ENCODE measurements at places on chromosomes 7 and 10. TPM values are rescaled to one million over a fixed set of nuclear protein-coding genes. Genes with fewer than 3 reads are reported as not detected.
A peak's percentile ranks its signal among the peaks of the same experiment; 100 is the strongest.

DNA sequence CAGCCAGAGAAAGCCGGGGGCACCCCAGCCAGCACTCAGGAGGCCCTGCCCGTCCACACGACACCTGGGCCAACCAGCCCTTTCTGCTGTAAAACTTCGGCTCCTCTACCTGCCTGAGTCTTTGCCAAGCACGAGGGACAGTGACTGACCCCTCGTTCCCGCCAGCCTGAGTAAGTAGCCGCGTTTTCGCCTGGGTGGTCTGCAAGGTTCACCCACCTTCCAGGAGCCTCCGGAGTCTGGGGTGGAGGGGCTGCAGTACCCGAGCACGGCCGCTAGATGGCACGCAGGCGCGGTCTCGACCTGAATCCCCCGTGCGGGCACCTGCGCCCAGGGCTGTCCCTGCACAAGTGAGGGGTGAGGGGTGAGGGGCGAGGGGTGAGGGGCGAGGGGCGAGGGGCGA is 192.7 kb downstream of the PTPRN2 start:
- no peak overlapping the region for H3K27ac ChIP-seq
- peaks cover 12% of the 10 kb centered on the region for H3K27me3 ChIP-seq
- no peaks in the 10 kb centered on the region for H3K36me3 ChIP-seq
- H3K4me3 ChIP-seq: no peak overlapping the region

DNA sequence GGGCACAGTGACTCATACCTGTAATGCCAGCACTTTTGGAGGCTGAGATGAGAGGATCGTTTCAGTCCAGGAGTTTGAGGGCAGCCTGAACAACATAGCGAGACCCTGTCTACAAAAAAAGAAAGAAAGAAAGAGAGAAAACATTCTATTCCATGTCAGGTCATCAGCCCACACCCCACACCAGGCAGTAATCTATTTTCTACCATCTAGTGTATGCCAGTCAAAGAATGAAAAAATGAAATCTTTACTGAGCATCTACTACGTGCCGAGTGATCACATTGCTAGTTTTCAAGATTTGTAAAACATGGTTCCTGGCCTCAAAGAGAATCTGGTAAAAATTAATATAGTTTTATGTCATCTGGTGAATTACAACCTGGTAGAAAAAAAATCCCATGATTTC is 3.1 kb upstream of the EPHB4 start:
- H3K4me1 ChIP-seq: peaks cover 28% of the 10 kb centered on the region
- H3K27me3 ChIP-seq: peaks cover 44% of the 10 kb centered on the region
- H3K36me3 ChIP-seq: no peaks in the 10 kb centered on the region
- H3K4me3 ChIP-seq: no peak overlapping the region
- no peak for DNase-seq
- no peak overlapping the region for H3K27ac ChIP-seq

DNA sequence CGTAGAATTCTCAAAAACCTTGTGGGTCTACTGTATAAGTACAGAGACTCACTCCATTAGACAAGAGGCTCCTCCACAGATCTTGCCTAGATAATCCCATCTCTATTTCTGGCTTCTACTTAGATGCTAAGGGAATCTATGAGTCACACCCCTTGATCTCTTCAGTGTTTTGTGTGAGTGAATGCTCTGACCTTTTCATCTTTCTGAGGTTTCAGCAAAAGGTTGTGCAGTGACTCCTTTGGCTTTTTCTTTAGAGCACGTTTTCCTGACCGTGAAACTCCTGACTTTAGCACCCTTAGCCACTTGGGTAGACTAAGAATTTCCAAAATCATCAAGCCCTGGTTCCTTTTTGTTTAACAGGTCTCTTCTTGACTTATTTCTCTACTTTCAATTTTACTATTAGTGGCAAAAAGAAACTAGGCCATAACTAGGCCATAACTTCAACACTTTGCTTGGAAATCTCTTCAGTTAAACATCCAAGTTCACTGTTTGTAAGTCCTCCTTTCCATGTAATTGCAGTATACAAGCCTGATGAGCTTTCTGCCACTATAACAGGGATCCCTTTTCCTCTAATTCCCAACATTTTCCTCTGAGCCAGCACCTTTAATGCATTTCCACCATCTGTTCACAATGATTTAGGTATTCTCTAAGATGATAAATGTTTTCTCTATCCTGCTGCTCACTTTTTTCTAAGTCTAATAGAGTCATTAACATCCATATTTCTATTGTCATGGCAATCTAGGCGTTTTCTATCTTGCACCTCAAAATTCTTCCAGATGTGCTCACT is 19.4 kb downstream of the COPG2 start:
- DNase-seq: no peak
- H3K27ac ChIP-seq: no peak overlapping the region
- H3K27me3 ChIP-seq: no peaks in the 10 kb centered on the region
- no peaks in the 10 kb centered on the region for H3K4me1 ChIP-seq
- no peak overlapping the region for H3K4me3 ChIP-seq

- H3K27me3 ChIP-seq: no peaks in the 10 kb centered on the region
- peak overlapping the region; percentile 90 for H3K27ac ChIP-seq
- peaks cover 19% of the 10 kb centered on the region for H3K36me3 ChIP-seq
- peaks cover 56% of the 10 kb centered on the region for H3K4me1 ChIP-seq
- H3K4me3 ChIP-seq: no peak overlapping the region
These were observed 34.8 kb upstream of the SH2D4B start for GRCh38 chr10:80502621-80503583.

GRCh38 chr7:86925221-86925620 is 134.2 kb downstream of the ELAPOR2 start:
- no peak for DNase-seq
- H3K27ac ChIP-seq: no peak overlapping the region
- no peaks in the 10 kb centered on the region for H3K4me1 ChIP-seq
- H3K36me3 ChIP-seq: no peaks in the 10 kb centered on the region

GRCh38 chr7:122457969-122458368 is 153.4 kb upstream of the FEZF1 start:
- H3K27me3 ChIP-seq: no peaks in the 10 kb centered on the region
- DNase-seq: no peak
- H3K36me3 ChIP-seq: no peaks in the 10 kb centered on the region
- no peak overlapping the region for H3K27ac ChIP-seq

The TDRD1 gene
- total RNA-seq: 0.17 TPM

The DYNC1I1 gene
- total RNA-seq: 1.9 TPM

- H3K36me3 ChIP-seq: no peaks in the 10 kb centered on the region
- H3K4me1 ChIP-seq: peaks cover 49% of the 10 kb centered on the region
- DNase-seq: peak; percentile 44
- H3K27ac ChIP-seq: peak within 1 kb of the TSS; percentile 85
- peaks cover 61% of the 10 kb centered on the region for H3K27me3 ChIP-seq
These were observed at the start of gene ADAP1 for GRCh38 chr7:954330-955238. Gene ADAP1 (minus strand): TSS chr7:954680. CDS start chr7:954477, 203 bp downstream.

- no peak overlapping the region for H3K4me3 ChIP-seq
- H3K27me3 ChIP-seq: no peaks in the 10 kb centered on the region
- no peak for DNase-seq
- no peaks in the 10 kb centered on the region for H3K4me1 ChIP-seq
These were observed 20.4 kb downstream of the AQP1 start for GRCh38 chr7:30931929-30932540.

DNA sequence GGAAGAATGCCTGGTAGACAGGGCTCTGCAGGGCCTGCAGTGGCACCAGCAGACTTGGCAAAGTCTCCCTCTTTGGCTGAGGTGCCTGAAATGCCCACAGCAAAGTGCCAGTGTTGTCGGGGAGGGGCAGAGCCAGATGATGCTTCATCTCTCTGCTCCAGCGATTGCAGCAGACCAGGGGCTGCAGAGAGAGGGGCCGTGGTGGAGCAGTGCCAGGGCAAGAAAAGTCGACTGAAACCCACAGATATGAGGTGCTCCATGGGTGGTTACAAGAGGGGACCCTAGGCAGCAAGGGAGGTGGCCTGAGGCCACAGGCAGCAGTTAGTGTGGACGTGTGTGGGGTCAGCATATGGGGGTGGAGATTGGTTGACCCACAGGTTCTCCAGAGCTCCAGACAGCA is 123.5 kb upstream of the SHH start:
- no peaks in the 10 kb centered on the region for H3K4me1 ChIP-seq
- no peak overlapping the region for H3K4me3 ChIP-seq
- H3K36me3 ChIP-seq: no peaks in the 10 kb centered on the region
- no peak overlapping the region for H3K27ac ChIP-seq
- H3K27me3 ChIP-seq: peaks cover 9% of the 10 kb centered on the region

DNA sequence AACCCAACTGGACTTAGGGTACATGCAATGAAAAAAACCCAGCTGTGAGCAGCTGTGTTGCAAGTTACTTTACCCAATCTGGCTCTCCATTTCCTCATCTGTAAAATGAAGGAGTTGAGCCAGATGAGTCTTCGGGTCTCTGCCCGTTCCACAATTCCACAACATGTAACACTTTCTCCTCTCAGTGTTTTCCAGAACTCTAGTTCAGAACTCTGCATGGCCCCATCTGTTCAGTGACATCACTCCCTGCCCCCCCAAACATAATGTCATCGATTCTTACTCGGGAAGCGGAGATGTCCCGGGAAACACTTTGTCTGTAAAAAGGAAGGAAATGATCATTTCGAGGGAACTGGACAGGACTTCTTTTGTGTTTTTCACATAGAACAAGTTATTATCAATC is 2.5 kb downstream of the SH3PXD2A start:
- peak overlapping the region; percentile 35 for H3K27ac ChIP-seq
- peak; percentile 81 for DNase-seq
- no peaks in the 10 kb centered on the region for H3K36me3 ChIP-seq
- H3K27me3 ChIP-seq: no peaks in the 10 kb centered on the region
- peaks cover 48% of the 10 kb centered on the region for H3K4me1 ChIP-seq
- no peak overlapping the region for H3K4me3 ChIP-seq

DNA sequence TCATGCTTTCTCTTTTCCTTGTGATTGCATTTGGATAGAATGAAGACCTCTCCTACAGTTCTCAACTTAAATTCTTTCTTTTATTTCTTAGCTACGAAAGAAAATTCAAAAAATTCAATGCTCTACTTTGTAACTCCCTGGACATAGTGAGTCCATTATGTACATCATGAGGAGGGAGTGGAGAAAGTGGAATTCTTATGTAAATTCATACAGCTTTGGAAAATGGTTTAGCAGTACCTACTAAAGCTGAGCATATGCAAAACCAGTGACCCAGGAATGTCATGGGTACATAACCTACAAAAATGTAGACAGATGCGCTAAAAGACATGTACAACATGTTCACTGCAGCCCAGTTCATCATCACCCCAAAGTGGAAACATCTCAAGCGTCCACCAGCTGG is 8.8 kb upstream of the PRKCQ start:
- no peaks in the 10 kb centered on the region for H3K36me3 ChIP-seq
- DNase-seq: no peak
- H3K4me1 ChIP-seq: no peaks in the 10 kb centered on the region
- no peak overlapping the region for H3K27ac ChIP-seq

GRCh38 chr10:27537787-27538186 is 33.7 kb downstream of the RAB18 start:
- no peaks in the 10 kb centered on the region for H3K4me1 ChIP-seq
- no peak overlapping the region for H3K4me3 ChIP-seq
- H3K36me3 ChIP-seq: peaks cover 62% of the 10 kb centered on the region
- H3K27me3 ChIP-seq: no peaks in the 10 kb centered on the region
- no peak for DNase-seq
- no peak overlapping the region for H3K27ac ChIP-seq

DNA sequence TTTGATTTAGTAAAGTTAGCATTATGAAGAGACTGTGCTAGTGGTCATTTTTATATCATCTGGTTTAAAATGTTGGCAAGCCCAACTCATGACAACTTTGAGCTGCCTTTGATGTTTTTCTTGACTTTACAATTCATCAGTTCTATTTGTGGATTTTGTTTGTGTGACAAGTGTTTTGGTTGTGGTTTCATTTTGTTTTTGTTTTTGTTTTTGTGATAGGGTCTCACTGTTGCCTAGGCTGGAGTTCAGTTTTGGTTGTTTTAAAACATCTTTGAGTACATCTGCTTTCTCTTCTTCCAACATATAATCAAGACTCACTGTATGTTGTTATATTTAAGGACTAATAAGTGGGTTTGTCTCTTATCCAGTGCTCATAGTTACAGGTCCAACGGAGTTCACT is 17.6 kb upstream of the SFR1 start:
- H3K27ac ChIP-seq: no peak overlapping the region
- H3K27me3 ChIP-seq: no peaks in the 10 kb centered on the region
- DNase-seq: no peak
- H3K36me3 ChIP-seq: no peaks in the 10 kb centered on the region

The OPN4 gene
- not detected for total RNA-seq

GRCh38 chr10:122638106-122638505 is 61.5 kb downstream of the C10orf120 start:
- no peaks in the 10 kb centered on the region for H3K36me3 ChIP-seq
- no peaks in the 10 kb centered on the region for H3K4me1 ChIP-seq

DNA sequence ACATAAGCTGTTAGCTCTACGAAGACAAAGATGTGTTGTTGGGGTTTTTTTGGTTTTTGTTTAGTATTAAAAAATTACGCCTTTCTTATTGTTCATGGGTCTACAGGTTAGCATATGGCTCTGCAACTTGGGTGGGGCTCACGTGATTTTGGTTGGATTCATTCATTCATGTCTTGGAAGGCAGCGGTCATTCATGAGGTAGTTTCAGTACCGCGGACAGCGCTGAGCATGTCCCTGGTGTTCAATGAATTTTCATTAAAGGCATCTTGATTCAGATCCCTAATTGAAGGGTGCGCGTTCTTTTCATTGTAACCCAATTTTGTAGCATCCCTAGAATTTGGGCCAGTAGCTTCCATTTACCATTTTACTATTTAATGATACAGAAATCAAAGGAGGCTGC is 42.9 kb upstream of the TCERG1L start:
- DNase-seq: no peak
- H3K27ac ChIP-seq: no peak overlapping the region
- H3K36me3 ChIP-seq: no peaks in the 10 kb centered on the region
- H3K4me3 ChIP-seq: no peak overlapping the region
- H3K4me1 ChIP-seq: no peaks in the 10 kb centered on the region
- H3K27me3 ChIP-seq: no peaks in the 10 kb centered on the region

DNA sequence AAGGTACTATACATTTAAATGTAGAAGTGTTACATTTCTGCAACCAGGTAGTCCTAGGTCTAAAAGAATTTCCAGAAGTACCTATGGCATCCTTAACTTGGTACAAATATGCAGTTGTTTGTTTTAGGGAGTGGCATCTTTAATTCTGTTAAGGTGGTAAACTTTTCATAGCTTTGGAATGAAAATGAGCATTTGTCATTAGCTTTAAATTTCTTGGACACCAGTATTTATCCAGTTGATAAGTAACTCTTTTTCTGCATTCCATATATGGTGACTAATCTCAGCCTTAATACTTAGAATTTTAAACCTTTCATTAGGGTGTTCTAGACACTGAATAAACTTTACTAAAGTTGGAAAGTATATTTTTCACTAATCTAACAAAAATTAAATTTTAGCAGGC is 10.8 kb downstream of the SLF2 start:
- peaks cover 97% of the 10 kb centered on the region for H3K36me3 ChIP-seq
- H3K4me1 ChIP-seq: peaks cover 9% of the 10 kb centered on the region
- H3K27me3 ChIP-seq: no peaks in the 10 kb centered on the region
- no peak for DNase-seq
- no peak overlapping the region for H3K4me3 ChIP-seq
- no peak overlapping the region for H3K27ac ChIP-seq

- H3K27ac ChIP-seq: peak overlapping the region; percentile 96
- H3K4me3 ChIP-seq: peak overlapping the region; percentile 26
- H3K27me3 ChIP-seq: no peaks in the 10 kb centered on the region
- no peaks in the 10 kb centered on the region for H3K36me3 ChIP-seq
- H3K4me1 ChIP-seq: peaks cover 12% of the 10 kb centered on the region
- no peak for DNase-seq
These were observed 64.6 kb downstream of the MKI67 start for GRCh38 chr10:128061306-128062300.
